ENCODE measurements at places on chromosomes 7 and 10.
A peak's percentile ranks its signal among the peaks of the same experiment; 100 is the strongest.

GRCh38 chr7:36366718-36367560 is 22.7 kb upstream of the ANLN start:
- peak; percentile 60 for DNase-seq

DNA sequence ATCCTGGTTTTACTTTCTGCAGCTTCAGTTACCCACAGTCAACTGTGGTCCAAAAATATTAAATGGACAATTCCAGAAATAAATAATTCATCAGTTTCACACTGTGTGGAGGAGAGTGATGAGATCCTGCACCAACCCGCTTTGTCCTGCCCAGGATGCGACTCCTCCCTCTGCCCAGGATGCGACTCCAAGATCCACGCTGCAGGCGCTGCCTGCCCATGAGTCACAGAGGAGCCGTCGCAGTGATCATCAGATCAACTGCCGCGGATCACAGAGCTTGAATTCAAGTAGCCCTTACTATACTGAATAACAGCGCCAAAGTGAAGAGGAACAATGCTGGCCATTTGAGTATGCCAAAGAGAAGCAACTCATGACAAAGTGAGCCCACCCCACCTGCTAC is 61.5 kb downstream of the GRB10 start:
- no peak for DNase-seq

DNA sequence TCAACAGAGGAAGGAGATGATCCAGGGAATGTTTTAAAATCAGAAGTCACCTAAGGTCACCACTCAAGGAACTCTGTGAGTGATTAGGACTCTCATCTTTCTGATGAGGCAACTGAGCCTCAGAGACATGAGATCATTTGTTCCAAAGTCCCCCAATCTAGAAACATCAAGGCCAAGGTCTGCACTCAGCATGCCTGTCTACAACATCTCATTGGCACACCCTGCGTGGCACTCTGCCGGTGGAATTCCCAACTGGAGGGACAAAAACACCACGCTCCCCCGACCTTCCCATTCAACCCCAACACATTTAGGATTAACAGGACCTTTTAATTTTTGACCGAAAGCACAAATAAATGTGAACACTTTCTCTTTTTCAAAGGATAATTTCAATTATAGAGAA is 31.4 kb downstream of the CPXM2 start:
- DNase-seq: no peak

DNA sequence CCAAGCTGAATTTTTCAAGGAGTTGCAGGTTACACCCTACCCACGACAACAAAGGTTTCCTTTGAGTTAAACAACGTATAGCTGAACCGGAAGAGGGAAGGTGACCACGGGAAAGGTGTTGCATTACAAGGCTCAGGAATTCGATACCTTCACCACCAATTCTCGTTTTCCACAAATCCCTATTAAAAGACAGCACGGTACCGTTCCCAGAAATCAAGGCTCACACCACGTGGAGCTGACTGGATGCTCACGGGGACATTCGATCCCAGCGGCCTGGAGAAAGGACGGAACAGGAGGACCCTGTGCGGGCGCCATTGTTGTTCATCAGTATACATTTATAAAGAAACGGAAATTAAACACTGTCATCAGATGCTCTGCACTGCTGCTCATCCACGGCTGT is 56.4 kb downstream of the CTBP2 start:
- no peak for DNase-seq

- DNase-seq: no peak
Measured at GRCh38 chr7:43294080-43294630, 181.7 kb downstream of the HECW1 start.

GRCh38 chr10:80161321-80162083 is 29.0 kb downstream of the PLAC9 start:
- no peak for DNase-seq

GRCh38 chr10:92068900-92069299 is 145.3 kb downstream of the BTAF1 start:
- no peak for DNase-seq

GRCh38 chr10:13686331-13686752 is 99.6 kb downstream of the PRPF18 start:
- no peak for DNase-seq

DNA sequence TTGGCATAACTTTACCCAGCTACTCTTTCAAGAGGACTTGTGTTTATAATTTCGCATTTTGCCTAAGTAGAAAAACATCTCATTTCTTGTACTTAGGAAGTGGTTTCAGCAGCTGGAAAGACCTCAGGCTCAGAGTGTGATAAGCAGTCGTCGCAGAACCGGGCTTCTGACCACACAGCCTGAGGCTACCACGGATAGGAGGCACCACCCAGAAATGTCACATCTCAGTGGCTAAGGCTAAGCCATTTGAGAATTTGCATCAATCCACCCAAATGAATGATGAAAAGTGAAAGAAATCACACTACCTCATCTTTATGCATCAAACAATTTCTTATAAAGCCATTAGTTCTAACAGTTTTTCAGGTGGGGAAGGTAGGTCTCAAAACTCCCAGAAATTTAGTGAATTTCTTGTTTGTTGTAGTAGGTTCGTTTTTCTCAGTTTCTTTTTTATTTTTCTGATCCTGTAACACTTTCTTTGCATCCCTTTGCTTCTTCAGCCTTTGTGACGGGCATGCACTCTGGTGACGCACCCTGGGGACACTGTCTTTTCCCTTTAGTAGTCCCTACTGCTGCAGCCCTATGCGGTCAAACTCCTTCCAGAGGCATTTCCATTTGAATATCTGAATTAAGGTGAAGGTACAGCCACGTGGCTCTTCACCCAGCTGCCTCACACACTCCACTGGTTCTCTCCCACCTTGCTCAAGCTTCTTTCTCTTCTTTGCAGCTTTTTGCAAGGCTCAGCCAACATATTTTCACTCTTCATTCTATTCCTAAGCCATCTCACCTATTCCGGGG is 68.5 kb downstream of the MAP3K8 start:
- DNase-seq: no peak

GRCh38 chr10:107767185-107767584 is 602.7 kb upstream of the SORCS1 start:
- DNase-seq: no peak

GRCh38 chr7:133829336-133829897 is 297.7 kb upstream of the LRGUK start:
- no peak for DNase-seq

- DNase-seq: no peak
Measured at GRCh38 chr7:22146961-22147512, 201.3 kb upstream of the CDCA7L start.

DNA sequence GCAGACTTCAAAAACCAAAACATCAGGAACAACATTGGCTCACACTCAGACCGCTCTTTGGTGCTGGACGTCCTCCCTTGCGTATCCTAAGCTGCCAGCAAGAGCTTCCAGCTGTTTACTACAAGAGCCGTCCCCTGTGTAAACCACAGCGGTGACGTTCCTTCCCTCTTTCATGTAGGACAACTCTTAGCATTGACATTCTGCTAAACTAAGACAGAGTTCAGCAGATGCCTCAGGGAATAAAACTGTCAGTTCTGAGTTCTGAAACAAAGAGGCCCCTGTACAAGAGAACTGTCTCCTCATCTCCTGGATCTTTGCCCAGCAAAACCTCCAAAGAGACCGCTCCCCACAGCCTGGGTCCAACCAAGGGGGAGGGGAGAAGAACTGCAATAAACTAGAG is 57.8 kb upstream of the OPALIN start:
- no peak for DNase-seq

GRCh38 chr7:94239661-94240234 is 154.9 kb upstream of the COL1A2 start:
- DNase-seq: no peak

DNA sequence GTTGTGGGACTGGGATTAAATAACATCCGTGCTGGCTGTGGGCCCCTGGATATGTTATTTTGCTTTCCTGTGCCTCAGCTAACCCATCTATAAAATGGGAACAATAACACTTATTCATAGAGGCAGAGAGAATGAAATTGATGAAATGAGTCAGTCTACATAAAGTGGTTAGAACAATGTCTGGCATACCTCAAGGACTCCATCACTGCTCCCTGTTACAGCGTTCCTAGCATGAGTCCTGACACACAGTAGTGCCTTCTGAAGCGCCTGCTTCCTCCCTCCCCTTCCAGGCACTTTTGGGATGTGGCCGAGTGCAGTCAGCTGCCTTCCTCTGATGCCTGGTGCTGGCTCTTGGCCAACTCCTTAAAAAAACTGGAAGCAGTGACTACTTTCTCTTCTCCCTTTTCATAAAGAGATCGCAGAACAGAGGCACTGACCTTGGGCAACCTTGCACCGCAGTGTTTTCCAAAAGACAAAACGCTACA is 108.4 kb upstream of the ZMIZ1 start:
- no peak for DNase-seq

DNA sequence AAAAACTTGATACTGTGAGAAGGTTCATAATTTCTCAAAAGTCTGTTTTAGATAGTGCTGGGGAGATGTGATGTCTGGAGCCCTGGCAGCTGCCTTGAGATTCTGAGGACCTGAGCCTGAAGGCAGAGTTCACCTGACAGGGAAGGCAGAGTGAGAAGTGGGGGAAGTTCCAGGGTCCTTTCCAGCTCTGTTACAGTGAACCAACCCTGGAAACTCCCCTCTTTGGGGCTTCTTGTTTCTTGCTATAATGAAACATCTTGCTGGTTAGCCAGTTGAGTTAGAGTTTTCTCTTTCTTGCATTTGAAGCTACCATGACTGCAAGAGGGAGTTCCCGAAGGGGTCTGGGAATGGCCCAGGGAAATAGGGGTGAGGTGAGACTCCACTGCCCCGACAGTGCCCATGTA is 158.9 kb upstream of the TNRC18 start:
- no peak for DNase-seq

DNA sequence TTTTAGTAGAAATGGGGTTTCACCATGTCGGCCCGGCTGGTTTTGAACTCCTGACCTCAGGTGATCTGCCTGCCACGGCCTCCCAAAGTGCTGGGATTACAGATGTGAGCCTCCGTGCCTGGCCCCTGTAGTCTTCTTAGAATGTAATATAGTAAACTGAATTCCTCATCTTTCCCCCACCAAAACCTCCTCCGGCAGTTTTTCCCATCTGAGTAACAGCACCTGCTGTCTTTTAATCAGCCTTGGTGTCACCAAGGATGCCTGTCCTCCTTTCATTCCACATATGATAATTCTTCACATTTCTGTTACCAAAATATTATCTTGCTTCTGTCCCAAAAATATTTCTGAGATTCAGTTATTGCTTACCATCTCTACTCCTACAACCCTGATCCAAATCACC is 80.2 kb downstream of the ZEB1 start:
- DNase-seq: no peak

DNA sequence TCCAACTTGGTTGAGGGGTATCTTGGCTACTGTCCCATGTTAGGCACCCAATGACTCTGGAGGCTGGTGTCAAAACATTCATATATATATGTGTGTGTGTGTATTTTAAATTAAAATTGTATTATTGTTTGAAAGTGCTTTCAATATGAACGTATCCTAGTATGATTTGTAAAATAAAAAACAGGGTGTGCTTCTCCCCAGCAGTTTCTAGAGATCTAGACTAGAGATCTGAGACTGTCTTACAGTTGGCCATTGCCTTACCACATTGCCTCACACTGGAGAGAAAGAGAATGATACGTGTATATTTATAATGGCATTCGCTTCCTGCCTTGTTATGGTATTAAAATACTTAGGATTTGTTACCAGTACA is 1.2 kb downstream of the BAG3 start:
- DNase-seq: no peak

DNA sequence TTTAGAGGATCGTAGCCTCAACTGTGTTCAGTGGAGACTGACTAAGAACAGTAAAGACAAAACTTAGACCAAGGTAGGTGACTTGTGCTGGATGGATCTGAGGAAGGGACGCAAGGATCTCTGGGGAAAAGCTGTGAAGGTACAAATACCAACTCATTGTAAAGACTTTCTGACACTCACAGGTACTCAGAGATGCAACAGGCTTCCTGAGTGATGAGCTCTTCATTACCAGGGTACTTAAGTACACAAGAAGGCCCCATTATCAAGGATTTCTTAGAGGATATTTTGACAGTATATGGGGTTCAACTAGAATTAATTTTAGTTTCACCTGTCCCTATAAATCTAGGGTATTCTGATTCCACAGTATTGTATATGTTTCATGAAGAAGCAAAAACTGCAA is 440.7 kb downstream of the PLXDC2 start:
- DNase-seq: no peak

DNA sequence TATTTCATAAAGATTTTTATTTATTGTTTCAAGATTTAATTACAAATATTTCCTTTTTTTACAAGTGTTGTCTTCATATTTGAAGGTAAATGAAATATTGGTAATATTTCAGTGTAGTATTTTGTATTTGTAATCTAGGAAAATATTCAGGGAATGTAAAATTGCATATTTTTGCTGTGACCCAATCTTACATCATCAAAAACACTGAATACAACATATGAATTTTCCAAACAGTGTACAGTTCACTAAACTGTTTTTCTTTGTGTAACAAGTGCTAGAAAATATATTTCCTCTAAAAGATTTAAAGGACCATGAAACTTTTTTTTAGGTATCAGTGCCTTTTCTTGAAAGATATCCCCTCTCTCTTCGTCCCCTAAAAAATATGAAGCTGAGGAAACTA is 251.9 kb upstream of the KCND2 start:
- DNase-seq: no peak

GRCh38 chr10:31921031-31921430 is 7.6 kb downstream of the ARHGAP12 start:
- DNase-seq: no peak

- no peak for DNase-seq
Measured at GRCh38 chr7:102170393-102170970, 116.2 kb upstream of the SH2B2 start.

DNA sequence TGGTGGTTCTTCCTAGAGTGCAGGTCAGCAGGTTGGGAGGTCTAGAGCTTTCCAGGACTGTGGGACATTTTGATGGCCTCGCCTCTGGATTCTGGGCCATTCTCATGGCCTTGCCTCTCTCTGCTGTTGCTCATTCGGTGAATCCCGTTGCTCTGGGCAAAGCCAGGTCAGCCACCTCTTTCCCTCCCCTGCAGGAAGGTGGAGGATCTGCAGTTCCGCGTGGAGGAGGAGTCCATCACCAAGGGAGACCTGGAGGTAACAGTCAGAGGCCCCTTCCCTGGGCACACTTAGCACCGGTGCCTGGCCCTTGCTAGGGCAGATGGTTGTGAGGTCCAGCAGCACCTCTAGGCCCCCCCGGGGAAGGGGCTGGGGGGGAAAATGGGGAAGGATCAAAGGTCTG is 74.9 kb downstream of the CLIP2 start:
- DNase-seq: no peak

GRCh38 chr7:139060695-139061237 is 24.9 kb upstream of the ZC3HAV1L start:
- DNase-seq: no peak

DNA sequence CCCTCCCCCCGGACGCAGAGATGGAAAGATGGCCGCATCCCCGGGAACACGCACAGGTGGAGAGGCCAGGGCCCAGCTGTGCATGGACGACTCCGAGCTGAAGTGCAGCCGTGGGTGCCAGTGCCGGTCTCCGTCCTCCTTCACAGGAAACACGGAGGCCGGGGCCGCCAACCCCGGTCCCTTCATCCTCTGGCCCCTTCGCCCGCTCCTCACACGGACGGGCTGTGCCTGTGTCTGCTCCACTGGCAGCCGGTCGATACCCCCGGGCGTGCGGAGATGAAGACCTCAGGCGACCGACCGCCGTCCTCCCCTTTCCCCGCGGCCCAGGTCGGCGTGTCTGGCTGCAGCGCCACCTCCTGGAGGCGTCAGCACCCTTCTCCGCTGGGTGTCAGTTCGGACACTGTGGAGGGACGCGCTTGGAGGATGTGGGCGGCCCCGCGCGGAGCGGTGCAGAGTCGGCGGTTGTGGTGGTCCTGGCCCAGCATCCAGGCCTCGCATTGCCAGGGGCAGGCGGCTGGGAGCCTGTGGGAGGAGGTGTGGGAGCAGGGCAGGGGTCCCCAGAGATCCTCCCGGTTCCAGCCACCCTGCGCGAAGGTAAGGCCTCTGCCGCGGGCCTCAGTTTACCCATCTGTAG is 9.9 kb downstream of the ZNF511 start:
- DNase-seq: no peak

Measured in NCI-H2081 treated with DMSO at 0.1 percent for 48 hours (cell line).